HCEC 1CT (cell line): ENCODE measurements at places on chromosomes 7 and 10.

GRCh38 chr7:116633131-116633988, 38.6 kb upstream of the MET start:
- peak; percentile 82 for DNase-seq

GRCh38 chr10:116694243-116694926, 48.0 kb downstream of the HSPA12A start:
- no peak for DNase-seq

DNA sequence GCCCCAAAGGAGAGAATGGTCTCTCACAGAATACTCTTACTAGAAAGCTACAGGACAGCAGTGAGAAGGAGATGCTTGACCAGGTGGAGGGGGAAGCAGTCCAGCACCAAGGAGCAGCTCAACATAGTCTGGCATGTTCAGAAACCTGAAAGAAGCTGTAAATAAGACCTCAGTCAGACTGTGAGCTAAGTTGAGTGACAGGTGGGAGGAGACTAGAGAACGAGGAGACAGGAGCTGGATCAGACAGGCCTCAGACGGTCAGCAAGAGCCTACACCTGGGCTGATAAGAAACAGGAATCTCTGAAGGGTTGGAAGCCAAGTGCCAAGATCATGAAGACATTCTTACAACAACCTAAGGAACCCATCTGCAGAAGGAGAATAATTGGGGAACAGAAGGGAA, 54.5 kb downstream of the ELMO1 start:
- no peak for DNase-seq

- no peak for DNase-seq
Measured at GRCh38 chr7:106092204-106092603, 19.9 kb downstream of the SYPL1 start.

GRCh38 chr10:71396711-71397295, at the start of gene CDH23:
TSS of gene CDH23 (plus strand) at chr10:71396920. CDS start at chr10:71439832, 42,912 bp downstream.
- DNase-seq, result no peak

GRCh38 chr10:104424719-104425118, 71.1 kb downstream of the CFAP58 start:
- peak; percentile 13 for DNase-seq

DNA sequence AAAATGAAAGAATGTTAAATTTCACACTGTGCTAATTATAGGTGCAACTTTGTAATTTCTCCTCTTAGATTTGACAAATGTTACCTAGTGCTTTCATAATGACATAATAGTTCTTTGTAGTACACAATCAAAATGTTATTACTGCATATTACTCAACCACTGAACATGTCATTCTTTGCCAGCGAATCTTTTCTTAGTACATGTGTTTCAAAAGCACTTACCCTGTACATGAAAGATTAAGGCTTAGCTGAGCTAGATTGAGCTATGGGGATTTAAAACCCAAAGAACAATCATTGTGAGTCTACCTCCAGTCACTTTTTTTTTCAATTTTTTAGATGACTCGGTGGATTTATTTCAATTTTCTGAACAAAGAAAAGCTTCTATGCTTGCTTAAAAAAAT, 123.5 kb upstream of the FERD3L start:
- DNase-seq, result peak; percentile 75

- no peak for DNase-seq
Measured at GRCh38 chr7:123724817-123725253, 24.0 kb downstream of the WASL start.

GRCh38 chr7:27784399-27785053, 44.6 kb downstream of the TAX1BP1 start:
- DNase-seq, result peak; percentile 54

- no peak for DNase-seq
Measured at GRCh38 chr7:25567430-25567829, 339.1 kb upstream of the NPVF start.
